Stimulated activated CD8-positive, alpha-beta memory T cell treated with anti-CD3 and anti-CD28 coated beads, Interleukin-7, amount 100 ng/mL, for 48 hours (primary cell): ENCODE measurements at places on chromosomes 2 and 18.

DNA sequence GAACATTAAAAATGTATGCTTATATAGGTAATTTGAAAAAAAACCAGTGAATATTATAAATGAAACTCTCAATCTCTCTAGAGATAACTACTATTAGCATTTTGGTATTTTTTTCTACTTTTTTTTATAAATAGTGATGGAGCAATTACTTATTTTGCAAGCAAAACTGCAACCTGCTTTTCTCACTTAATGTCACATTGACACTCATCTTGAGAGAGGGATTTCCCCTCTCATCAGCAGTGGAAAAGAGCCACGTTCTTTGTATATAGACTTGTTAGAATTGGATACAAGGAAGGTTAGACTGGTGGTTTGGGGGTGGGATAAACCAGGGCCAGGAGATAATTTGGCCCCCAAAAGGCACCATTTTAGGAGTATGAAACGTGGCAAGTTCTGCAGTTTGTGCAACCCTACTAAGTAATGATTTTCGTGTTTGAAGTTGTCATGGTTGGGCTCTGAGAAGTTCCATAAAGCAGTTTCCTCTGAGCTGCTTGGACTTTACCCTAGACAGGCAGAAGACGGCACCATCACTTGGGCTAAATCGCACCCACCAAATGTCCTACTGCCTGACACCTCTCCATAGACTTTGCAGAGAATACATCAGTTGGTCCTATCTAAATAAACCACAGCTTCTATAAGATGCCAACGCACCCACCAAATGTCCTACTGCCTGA lies 194.0 kb downstream of the ACTR3 start:
- DNase-seq: no peak

DNA sequence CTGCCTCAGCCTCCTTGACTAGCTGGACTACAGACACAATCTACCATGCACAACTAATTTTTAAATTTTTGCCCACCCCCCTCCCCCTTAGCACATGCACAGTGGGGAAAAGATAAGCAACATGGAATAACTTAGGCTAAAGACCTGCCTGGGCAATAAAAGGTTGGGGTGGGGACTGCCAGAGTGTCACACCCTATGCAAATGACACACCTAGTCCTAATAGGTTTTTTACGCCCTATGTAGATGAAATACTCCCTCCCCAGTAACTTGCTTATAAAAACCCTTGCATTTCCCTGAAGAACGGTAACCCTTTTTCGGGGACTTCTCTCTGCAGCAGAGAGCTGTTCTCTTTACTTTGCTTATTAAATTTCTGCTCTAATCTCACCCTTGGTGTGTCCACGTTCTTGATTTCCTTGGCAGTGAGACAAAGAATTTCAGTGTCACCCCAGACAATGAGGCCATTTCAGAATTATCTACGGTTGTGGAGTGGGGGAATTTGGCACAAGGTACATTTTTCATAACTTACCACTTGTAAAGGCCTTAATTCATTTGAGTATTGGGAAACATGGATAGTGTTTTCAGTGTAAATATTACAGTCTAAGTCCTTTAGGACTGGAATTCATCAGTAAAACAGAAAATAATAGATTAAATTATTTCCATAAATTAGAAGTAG lies 109.2 kb downstream of the NOL4 start:
- no peak for DNase-seq

- no peak for DNase-seq
Observed at GRCh38 chr2:240914645-240915525, 8.7 kb downstream of the CROCC2 start.

DNA sequence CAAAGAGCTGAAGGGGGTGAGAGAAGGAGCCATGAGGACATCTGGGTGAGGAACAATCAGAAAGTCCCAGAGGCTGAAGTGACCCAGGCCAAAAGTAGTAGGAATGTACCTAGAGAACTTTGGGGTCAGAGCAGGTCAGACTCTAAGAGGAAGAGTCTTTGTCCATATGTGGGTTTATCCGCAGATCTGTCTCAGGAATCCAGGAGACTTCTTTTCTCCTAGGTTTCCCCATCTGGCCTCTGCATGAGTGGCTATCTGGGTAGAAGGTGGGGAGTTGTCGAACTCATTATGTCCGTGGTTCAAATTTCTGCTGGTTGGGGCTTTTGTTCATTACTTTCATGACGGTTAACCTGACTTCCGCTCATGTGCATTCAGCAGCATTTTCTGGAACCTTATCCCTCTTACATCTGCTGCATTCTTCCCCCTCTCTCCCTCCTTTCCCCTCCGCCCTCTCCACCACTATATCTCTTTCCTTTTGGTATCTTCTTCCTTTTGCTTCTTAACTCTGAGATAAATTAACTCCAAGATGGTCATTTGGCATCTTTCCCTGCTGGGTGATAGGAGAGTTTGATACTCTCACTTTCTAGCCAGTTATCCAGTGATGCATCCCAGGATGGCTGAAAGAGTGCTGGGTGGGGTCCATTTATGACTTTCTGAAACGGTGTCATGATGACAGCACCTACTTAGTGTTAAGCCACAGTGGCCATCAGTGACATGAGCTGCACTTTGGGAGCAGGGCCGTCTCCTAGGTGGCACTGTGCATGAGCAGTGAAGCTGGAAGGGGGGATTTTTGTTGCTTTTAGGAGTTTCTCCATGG lies 2.1 kb downstream of the LIPG start:
- DNase-seq: no peak

- DNase-seq: no peak
Observed at GRCh38 chr2:159151198-159152127, 135.0 kb downstream of the WDSUB1 start.
